ENCODE measurements at places on chromosomes 5 and 9. TPM values are rescaled to one million over a fixed set of nuclear protein-coding genes. Genes with fewer than 3 reads are reported as not detected.

GRCh38 chr9:136138566-136138965 lies 19.9 kb upstream of the TMEM250 start:
- DNase-seq: no peak

DNA sequence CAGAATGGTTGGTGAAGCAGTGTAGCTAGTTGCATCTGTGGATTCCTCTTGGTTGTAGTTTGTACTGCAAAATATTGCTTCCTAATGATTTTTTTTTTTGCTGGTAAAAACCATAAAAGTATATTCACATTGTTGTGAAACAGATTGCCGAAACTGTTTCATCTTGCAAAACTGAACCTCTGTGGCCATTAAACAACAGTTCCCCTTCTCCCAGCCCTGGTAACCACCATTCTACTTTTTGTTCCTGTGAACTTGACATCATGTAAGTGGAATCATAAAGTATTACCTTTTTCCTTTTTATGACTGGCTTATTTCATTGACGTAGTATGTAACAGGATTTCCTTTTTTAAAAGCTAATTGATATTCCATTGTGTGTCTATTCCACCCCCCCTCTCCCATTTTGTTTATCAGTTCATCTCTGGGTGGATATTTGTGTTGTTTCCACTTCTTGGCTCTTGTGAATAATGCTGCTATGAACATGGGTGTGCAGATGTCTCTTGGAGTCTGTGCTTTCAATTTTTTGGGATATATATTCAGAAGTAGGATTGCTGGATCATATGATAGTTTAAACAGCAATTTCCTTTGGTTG lies 11.8 kb downstream of the SUB1 start:
- no peak for DNase-seq

- DNase-seq: no peak
Observed at GRCh38 chr9:33722359-33722675, 73.0 kb upstream of the PRSS3 start.

- DNase-seq: no peak
Observed at GRCh38 chr5:81303563-81303962, 2.2 kb downstream of the ZCCHC9 start.

DNA sequence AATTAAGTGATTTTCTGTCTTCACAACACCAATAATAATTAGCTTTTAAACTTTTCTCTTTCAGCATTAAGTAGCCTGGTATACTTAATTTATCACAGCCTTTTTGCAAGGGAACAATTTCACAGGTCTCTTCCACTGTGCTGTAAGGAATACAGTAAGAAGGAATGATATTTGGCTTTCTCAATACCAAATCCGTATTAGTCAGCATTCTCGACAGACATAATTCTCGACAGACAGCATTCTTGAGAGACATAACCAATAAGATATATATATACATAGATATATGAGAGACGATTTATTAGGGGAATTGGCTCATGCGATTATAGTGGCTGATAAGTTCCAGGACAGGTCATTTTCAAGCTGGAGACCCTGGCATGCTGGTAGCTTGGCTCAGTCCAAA lies 18.0 kb downstream of the PRKAA1 start:
- no peak for DNase-seq

GRCh38 chr5:59260200-59260599 lies 633.3 kb downstream of the PDE4D start:
- DNase-seq: no peak

DNA sequence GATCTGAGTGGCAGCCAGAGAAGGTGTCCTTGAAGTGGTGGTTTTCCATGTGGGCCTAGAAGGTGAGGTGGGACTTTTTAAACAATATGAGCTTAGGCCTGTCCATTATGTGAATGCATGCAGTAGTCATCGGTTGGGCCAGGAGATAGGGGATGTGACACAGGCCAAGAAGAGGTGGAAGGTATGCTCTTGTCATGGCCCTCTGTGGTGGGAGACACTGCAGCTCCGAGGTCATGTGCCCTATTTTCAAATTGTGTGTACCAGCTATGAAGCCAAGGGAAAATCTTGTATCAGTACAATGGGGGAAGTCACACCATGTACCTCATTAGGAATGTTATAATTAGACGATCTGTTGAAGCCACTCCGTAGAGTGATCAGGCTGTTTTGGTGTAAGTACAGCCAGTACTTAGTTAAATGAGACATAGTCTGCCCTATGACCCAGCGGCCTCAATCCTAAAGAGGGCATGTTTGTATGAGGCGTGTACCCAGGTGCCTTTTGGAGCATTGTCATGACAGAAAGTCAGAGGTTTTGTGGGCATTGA lies 280.1 kb downstream of the MAST4 start:
- no peak for DNase-seq

DNA sequence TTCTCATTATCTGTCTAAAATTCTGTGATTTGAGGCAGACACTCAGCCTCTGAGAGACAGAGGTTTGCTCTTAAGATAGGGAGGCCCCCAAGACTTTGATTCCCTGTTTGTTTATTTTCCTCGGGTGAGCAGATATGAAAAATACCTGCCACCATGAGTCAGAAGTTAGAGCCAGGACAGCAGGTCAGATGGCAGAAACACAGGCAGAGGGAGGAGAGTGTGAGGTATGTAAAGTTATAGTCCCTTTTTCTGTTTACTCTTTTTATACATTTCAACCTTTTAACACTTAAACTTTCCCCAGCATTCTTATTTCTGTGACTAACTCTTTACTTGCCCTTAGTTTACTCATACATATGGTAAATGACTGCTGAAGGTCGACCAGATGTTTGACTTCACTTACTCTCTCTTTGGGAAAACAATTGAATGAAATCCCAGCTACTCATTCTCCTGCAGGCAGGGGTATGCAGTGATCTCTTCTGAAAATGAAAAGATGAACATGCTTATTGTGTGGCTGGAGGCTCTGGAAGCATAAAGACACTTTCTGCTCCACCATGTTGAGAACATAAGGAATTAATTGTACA lies 383.8 kb downstream of the NTRK2 start:
- no peak for DNase-seq

DNA sequence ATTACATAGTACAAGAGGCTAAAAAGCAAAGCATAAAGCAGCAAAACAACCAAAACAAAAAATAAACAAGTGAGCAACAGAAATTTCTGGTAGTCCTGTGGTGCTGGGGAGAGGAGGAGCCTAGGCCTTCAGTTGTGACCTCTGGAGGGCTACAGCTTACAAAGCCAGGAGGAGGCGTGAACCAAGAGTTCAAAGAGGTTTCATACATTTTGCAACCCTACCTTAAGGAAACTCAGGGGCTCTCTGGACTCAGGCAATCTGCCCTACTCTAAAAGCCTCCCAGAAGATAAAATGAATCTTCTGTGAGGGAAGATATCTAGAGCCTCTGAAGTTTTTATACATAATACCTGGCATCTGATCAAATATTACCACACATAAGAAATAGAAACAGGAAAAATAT lies 187.4 kb downstream of the AGTPBP1 start:
- no peak for DNase-seq

DNA sequence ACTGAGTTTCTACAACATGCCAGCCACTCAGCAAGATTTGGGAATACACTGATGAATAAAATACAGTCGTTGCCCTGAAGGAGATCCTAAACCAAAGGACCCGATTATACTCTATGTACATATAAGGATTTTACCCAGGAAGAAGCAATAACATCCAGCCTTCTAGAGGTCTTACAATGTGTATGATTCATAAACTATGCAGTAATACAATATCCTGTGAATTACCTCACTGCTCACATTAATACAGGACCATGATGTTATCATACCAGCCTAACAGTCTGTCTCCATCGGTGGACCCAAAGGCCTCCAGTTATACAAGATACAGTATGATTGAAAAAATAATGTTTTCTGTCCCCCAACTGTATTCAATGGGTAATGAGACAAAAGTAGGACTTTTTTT lies 310.5 kb upstream of the TRPM3 start:
- DNase-seq: no peak

- DNase-seq: no peak
Observed at GRCh38 chr9:32292611-32293010, 91.8 kb upstream of the ACO1 start.

DNA sequence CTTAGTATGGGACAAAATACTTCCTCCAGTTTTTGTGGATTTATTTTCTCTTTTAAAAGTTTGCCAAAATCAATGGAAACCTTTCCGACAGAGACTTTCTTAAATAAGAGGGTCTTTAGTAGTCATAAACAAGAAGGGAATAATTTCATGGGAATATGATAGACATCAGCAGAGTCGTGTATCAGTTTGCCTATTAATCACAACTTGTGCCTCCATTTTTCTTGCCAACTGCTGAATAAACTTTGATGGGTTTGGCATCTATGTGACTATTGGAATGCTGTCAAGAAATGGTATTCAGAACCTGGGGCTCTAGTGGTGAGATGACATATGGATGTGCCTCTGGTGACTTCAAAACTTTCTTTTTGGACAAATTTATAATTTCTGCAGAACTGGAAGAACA lies 1668.2 kb downstream of the MAT2B start:
- no peak for DNase-seq

DNA sequence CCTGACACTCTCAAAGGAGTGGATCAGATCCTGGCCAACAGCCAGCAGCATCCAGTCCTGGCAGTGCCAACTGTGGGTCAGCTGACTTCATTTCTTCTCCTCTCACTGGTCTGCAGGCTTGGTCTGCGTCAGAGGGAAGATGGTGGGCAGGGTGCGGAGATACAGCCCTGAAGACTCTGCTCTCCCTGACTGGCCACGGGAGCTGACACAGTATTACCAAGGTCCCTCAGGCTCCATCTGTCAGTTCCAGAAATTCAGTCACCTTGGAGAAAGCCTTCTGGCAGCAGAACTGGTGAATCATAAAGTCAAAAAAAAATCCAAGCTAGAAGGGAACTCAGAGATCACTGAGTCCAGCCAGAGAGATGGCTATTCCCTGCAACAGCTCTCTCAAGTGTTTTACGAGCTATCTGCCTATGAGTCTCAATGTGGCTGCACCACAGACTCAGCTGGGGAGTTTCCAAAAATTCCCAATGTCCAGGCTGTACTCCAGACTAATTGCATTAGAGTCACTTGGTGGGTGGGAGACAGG lies 27.9 kb downstream of the C1QTNF2 start:
- no peak for DNase-seq

DNA sequence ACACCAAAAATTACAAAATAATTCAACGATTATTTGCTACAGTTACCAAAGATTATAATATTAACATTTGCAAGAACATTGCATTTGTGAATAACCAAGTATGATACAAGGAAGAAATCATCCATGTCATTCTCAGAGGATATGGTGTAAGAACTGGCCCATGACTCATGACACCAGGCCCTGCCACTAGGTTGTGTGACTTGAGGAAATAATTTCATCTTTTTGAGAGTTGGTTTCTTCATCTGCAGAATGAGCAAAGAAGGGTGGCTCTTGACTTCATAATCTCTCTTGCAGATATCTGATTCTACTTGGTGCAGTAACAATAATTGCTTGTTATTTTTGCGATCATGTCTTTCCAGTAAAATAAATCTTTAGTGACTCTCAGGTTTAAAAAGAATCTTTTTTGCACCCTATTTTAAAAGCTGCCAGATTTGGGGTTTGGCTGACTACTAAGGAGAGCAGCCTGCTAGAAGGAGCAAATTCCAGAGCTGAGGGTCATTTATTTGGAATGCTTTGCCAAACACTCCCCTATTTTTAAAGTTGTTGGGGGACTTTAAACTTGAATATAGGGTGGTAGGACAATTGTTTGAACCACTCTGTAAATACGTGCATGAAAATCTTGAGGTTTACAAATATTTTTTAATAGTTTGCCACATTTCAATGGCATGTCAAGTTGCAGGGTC lies 23.5 kb downstream of the ITGA1 start:
- no peak for DNase-seq

DNA sequence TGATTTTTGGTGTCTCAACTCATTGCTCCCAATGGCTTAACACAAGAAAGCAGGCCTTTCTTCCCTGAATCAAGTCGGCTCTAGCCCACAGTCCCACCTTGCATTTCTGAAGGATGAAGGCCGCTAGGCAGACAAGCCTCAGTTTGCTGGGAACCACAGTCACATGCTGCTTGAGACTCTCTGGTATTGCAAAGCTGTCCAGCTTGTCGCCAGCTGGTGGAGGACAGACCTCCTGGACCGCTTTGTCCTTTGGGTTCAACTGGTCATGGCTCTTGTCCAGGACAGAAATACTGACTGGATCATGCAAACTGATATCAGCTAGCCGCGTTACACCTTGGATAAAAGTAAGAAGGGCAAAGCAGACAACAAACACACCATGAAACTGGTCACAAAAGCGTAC lies 23.1 kb downstream of the DDX31 start:
- DNase-seq: no peak

DNA sequence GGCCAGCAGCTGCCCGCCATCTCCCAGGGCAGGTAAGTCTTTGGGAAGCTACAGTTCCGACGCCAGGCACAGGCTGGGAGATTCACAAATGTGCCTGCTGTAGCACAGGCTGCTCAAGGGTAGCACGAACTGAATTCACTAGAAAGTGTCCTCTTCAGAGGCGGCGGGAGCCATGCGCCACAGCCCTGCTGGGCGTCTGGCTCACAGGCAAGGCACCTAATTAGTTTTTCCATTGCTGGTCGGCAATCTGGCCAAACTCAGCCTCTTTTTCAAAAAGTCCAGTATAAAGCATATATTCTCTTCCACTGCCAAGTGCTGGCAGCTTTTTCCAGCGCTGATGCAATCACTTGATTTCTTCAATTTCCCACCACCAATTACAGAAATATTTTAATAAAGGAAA lies 128.9 kb upstream of the RAPGEF1 start:
- DNase-seq: no peak

GRCh38 chr5:148801682-148802276 lies 24.6 kb upstream of the ADRB2 start:
- DNase-seq: no peak

DNA sequence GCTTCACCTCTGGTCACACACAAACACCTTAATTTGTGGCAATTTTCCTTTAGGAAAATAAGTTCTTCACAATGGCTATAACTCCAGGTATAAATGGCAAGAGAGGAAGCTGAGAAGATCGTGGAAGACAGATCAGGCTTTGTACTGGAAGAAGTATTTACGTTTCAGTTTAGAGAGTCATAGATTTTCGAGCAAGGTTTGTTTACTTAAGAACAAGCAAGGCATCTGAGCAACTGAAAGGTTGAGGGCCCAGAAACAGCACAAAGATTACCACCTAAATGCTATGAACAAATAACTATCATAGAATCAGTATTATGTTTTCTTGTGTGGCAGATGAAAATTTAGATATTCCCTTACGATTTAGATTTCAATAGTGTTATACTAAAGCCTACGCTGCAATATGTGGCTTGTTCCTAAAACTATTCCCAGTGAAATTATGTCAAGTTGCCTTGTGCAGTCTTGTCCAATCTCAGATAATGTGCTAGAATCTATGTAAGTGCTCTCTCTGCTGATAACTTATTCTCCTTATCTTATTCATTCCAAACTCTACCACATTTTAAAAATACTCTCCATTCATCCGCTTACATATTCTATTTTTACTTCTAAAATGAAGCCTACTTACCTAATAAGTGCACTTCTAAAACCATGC lies 6.7 kb downstream of the SLCO4C1 start:
- DNase-seq: no peak

SLC6A19 gene
- total RNA-seq: not detected

RAD17 gene
- 25.9 TPM for total RNA-seq

AQP3 gene
- 1.1 TPM for total RNA-seq

SURF2 gene
- 38.7 TPM for total RNA-seq

OR1J2 gene
- total RNA-seq: not detected

PCDHB2 gene
- total RNA-seq: 5.8 TPM

DMRT3 gene
- total RNA-seq: 0.34 TPM

AGXT2 gene
- total RNA-seq: not detected

All from kidney epithelial cell (primary cell).